ENCODE measurements at places on chromosomes 13 and 19.

DNA sequence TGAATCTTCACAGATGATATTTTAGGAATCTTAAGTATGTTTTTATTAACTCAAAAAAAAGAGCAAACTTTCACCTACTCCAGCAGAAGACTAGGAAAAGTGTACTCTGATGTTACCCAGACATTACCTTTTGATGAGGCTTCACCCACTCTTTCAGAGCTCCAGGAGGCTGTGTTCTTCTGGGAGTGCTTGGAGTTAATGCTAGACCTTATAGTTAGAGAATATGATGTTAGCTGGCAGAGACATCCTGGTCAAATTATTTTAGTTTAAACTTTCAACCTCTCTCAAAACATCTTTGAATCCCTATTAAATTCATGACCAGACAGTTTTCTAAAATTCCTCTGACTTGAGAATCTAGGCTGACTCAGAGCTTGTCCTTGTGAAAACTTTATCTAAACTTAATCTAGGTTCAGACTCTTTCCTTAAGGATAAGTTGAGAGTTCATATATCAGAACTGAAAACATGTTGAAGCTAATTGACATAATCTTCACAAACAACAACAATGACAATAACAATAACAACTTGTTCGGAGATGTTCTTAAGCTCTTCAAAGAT is 82.8 kb downstream of the ITGBL1 start:
- peak; percentile 15 for DNase-seq

GRCh38 chr13:77299587-77299986 is 27.3 kb downstream of the MYCBP2 start:
- DNase-seq, result no peak

DNA sequence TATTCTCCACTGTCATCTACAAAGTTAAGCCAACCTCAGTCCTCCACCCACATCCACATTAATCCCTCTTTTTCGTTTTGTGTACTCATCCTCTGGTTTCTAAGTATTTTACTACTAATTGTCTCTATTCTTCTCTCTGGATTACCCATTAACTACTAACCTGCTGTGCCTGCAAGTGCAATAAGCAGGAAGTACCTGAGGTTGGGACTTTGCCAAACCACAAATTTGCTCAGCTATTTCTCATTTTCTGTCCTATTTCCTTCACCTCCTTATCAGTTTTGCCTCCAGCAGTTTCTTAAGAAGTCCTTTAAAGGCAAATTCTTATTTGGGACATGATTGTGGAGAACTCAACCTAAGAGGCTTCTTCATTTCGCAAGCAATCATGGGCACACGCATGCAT is 1708.9 kb downstream of the SLITRK5 start:
- DNase-seq, result no peak

DNA sequence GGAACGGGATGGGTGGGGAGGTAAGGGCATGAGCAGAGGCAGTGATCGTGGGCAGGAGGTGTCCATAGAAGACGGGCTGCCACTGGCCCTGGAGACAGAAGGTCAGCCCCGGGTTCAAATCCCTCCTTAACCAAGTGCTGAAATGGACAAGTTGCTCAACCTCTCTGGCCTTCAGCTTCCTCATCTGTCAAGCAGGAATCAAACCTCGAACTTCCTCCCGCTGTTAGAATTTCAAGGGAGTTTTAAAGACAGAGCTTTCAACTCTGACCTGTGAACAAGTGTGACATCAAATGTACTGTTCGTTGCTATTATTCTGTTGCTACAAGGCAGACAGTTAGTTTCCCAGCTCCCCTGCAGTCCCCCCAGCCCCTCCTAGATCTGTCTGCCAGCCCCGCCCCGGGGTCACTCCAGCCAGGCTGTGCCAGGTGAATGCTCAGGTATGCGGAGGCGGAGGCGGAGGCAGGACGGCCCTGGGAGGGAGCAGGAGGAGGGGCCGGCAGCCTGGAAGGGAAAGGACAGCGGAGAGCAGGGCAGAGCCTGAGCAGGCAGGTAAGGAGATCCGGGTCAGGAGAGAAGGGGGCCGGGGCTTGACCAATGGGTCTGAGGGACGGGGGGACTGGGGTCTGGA is at the start of gene EPS8L1:
Gene EPS8L1, plus strand, starts transcription at position 499 of the 628 bp plus-strand sequence. CDS start 576 bp downstream, outside the sequence.
- DNase-seq, result peak; percentile 82

DNA sequence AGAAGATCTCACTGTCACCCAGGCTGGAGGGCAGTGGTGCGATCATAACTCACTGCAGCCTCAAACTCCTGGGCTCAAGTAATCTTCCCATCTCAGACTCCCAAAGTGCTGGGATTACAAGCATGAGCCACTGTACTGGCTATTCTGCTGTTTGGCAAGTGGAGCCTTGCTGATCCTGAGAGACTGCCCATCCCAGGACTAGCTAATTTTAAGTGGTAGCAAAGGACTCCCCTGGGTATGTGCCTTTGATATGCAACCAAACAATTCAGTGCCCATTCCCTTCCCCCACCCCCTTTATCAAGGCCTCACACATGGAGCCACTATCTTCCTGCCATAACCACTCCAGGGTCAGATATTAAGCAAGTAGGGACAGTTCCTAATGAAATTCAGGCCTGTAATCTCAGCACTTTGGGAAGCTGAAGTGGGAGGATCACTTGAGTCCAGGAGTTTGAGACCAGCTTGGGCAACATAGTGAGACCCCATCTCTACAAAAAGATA is 17.0 kb upstream of the ZNF460 start:
- no peak for DNase-seq

- no peak for DNase-seq
Observed at GRCh38 chr13:76086729-76087128, 450.6 kb downstream of the LMO7 start.

DNA sequence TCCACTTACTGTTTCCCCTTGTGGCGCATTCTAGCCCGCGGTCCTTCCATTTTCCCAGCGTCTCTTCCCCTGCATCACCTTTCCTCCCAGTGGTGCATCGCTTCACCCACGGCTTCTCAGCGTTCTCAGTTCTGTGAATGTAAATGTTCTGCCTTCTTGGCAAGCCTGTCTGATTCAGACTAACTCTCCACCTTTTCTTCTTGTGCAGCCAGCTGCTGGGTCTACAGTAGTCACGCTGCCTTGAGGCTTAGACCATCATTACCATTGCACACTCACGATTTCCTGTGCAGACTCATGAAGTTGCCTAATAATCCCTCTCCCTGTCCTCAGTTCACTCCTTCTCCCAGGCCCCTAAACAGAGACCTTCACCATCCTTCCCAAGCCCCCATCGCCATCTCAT is 75.0 kb downstream of the DHRS12 start:
- peak; percentile 90 for DNase-seq

DNA sequence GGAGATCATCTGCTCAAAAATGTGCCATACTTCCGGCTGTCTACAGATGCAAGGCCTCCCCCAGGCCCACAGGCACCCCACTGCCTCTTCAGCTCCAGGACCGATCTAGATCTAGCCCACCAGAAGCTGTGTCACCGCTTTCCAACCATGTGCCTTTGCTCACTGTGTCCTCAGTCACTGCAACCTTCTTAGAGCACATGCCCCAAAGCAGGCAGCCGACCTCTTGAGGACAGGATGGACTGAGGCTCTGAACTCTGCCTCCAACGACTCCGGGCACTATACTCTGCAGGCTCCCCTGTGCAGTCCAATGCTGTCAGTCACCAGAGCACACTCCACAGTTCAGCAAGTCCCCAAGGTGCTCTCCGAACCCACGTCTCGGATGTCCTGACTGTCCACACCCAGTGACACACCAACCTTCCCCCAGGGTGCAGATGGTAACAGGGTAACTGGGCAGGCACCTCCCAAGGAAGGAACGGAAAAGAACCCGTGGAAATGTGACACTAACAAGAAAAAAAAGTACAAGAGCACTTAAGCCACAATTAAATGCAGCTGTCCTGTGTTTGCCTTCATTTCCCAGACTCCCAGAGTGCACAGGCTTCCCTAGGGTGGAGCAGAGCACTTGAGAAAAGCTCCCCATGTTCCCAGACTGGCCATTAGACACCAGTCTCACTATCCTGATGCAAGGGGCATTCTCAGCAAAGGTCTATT is 4.8 kb downstream of the STK24 start:
- DNase-seq, result no peak

- DNase-seq, result peak; percentile 26
Observed at GRCh38 chr19:34365463-34366401, 736 bp downstream of the GPI start.

DNA sequence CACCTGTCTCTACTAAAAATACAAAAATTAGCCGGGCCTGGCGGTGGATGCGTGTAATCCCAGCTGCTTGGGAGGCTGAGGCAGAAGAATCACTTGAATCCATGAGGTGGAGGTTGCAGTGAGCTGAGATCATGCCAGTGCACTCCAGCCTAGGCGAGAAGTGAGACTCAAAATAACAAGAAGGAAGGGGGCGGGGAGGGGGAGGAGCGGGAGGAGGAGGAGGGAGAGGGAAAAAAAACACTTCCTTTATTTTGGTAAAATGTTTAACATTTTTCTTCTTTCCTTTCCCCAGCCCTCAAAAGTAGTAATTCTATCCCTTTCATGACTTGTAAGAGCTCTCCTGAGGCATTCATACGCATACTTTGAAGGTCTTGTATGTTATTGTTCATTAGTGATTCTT is 44.3 kb downstream of the SPRY2 start:
- DNase-seq, result no peak

- DNase-seq, result peak; percentile 97
Observed at GRCh38 chr19:39111593-39112199, 13.9 kb upstream of the PAK4 start.

GRCh38 chr19:48836089-48837017 is at the start of gene HSD17B14:
HSD17B14 (minus strand) TSS chr19:48836491; CDS start chr19:48836411, 80 bp downstream.
- peak; percentile 27 for DNase-seq

DNA sequence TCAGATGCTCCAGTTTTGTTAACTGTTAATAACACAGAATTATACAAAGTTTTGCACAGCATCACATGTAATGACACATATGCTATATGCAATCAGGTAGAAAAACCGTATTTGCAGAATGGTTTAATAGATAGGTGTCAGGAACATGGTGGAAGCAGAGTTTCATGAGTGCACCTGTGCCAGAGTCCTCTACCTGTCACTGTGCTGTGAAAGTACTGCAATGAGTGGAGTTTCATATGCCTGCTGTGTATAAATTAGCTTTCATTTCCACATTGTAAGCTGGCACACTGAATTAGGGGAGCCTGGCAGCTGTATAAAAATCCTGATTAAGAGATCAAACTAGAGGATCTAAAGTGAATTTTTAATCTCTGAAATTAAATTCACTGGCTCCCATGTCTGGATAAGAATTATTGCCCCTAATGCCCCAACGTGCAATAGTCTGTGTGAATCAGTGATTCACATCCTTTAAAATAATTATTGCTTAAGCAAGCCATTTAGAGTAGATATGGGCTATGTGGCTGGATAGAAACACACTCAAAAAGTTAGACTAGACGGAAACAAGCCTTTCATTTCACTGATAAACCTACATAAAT is 8.5 kb upstream of the EEF1AKMT1 start:
- DNase-seq, result no peak

GRCh38 chr19:15468675-15469512 is 4.5 kb upstream of the RASAL3 start:
- no peak for DNase-seq

GRCh38 chr13:44388427-44389059 is 14.9 kb downstream of the SERP2 start:
- DNase-seq, result no peak

DNA sequence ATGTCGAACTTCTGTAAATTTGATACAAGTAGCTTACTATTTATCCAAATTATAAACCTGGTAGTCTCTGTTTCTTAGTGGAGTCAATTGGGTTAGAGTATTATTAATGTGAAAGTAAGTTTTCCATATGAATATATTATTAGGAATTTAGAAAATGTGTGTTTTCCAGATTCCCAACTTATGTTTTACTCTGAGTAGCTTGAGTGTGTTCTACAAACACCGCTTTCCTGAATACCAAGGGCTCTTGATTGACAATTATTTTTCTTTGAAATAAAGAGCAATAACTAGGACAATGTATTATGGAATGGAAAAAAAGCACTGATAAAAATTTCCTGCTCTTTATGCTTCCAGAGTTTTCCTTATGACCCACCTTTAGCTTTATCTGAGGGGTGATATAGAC is 233.6 kb downstream of the POSTN start:
- DNase-seq, result no peak

GRCh38 chr19:16591803-16592556 is 19.8 kb upstream of the SLC35E1 start:
- no peak for DNase-seq

GRCh38 chr13:34346626-34347025 is 528.7 kb downstream of the RFC3 start:
- DNase-seq, result no peak
